Type B pancreatic cell (in vitro differentiated cells): ENCODE measurements at places on chromosomes 11 and 22. TPM values are rescaled to one million over a fixed set of nuclear protein-coding genes. Genes with fewer than 3 reads are reported as not detected.

APOBEC3H gene
- 0.63 and 1.1 TPM in 2 replicates for total RNA-seq

LDHAL6A gene
- not detected in 2 replicates for total RNA-seq

SCUBE2 gene
- total RNA-seq, result 7.9 and 12.7 TPM in 2 replicates

PHLDA2 gene
- 3.7 and 14.2 TPM in 2 replicates for total RNA-seq

ACR gene
- total RNA-seq, result 0.19 and 0.22 TPM in 2 replicates

PKDREJ gene
- total RNA-seq, result 0.05 TPM in 1 of 2 replicates, not detected in the other

UPK2 gene
- total RNA-seq, result 26.8 and 30.1 TPM in 2 replicates

SLC39A13 gene
- total RNA-seq, result 28.7 and 44.8 TPM in 2 replicates

FAM89B gene
- 55.7 and 56.1 TPM in 2 replicates for total RNA-seq

- DNase-seq, result no peak
These were observed 1339.8 kb downstream of the LRRC4C start for GRCh38 chr11:40119661-40120060.

DNA sequence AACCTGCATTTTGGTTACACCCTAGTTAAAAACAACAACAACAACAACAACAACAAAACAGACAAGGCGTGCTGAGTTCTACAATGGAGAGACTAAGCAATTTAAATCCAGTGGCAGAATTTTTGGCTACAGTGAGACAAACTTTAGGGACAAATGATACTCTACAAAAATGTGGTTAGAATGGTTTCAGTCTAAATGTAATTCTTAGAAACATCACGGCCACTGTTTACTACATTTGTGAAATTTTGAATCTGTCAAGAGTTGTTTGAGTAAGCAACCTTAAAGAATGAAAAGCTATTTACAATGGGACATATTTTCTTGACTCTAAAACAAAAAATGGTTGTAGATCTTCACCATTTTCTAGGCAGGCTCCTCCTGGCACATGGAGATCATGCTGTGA, 259.4 kb downstream of the SWAP70 start:
- H3K27me3 ChIP-seq, result no peaks in the 10 kb centered on the region
- H3K36me3 ChIP-seq, result no peaks in the 10 kb centered on the region
- H3K4me3 ChIP-seq, result no peak overlapping the region
- DNase-seq, result no peak
- peaks cover 9% of the 10 kb centered on the region for H3K4me1 ChIP-seq

DNA sequence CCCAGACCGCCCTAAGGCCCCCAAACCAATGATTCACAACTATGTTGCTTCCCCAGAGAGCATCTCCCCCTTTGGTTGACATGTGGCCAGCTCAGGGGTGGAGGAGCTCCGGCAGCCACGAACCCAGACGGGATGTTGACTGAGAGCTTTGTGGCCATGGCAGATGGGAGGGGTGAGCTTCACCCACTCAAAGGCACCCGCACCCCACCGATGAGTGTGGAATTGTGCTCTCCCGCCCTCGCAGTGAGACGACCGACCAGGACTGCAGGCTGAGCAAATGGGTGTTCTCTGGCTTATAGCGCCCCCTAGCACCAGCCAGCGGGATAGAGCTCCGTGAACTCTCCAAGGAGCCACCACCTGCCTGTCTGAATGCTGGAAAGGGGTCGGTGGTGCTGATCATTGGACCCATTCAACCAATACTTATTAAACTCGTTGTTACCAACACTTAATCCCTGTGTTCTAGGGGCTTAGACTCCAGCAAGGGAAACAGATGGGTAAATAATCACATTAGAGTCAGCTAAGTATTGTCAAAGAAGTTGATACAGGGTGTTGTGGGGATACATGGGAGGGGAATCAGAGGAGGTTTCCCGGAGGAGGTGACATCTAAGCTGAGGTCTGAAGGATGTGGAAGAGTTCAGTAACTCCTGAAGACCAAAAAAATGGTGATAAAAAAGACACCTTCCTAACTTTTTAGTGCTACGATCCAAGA, 4.5 kb upstream of the TIMP3 start:
- H3K27me3 ChIP-seq, result peaks cover 7% of the 10 kb centered on the region
- no peak overlapping the region for H3K27ac ChIP-seq
- H3K36me3 ChIP-seq, result peaks cover 3% of the 10 kb centered on the region
- H3K4me3 ChIP-seq, result no peak overlapping the region
- H3K4me1 ChIP-seq, result peaks cover 27% of the 10 kb centered on the region
- no peak for DNase-seq

GRCh38 chr11:16703795-16704194, 34.7 kb upstream of the C11orf58 start:
- no peak overlapping the region for H3K4me3 ChIP-seq
- no peaks in the 10 kb centered on the region for H3K27me3 ChIP-seq
- no peaks in the 10 kb centered on the region for H3K4me1 ChIP-seq

DNA sequence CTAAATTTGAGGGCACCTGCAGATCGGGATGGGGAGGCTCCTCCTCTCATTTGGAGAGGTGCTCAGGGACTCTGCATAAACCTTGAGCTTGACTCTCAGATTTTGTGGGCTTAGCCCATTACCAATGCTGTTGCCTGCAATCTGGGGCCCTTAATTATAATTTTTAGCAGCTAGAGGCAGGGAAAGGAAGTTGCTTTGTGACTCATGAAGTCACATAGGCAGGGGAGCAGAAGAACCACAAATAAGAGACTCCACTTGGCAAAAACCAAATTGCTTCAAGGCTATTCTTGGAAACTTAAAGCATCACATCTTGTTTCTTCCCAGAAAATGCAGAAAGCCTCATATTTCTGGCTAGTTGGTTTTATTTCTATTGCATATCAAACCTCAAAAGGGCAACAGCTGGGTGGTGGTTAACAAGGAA, 46.9 kb downstream of the MICAL2 start:
- H3K4me1 ChIP-seq, result peaks cover 16% of the 10 kb centered on the region
- H3K36me3 ChIP-seq, result no peaks in the 10 kb centered on the region
- no peak overlapping the region for H3K27ac ChIP-seq
- no peak for DNase-seq

- no peaks in the 10 kb centered on the region for H3K27me3 ChIP-seq
- peaks cover 33% of the 10 kb centered on the region for H3K4me1 ChIP-seq
- peak overlapping the region; percentile 92 for H3K27ac ChIP-seq
- no peaks in the 10 kb centered on the region for H3K36me3 ChIP-seq
- DNase-seq, result no peak
- H3K4me3 ChIP-seq, result peak overlapping the region; percentile 44
These were observed 19.1 kb upstream of the XBP1 start for GRCh38 chr22:28819253-28820096.

GRCh38 chr11:4643076-4643475, 706 bp upstream of the OR51E1 start:
- H3K27me3 ChIP-seq, result peaks cover 5% of the 10 kb centered on the region
- H3K27ac ChIP-seq, result no peak overlapping the region
- H3K36me3 ChIP-seq, result no peaks in the 10 kb centered on the region
- peaks cover 2% of the 10 kb centered on the region for H3K4me1 ChIP-seq
- DNase-seq, result no peak

GRCh38 chr11:111688013-111688412, 78.2 kb downstream of the PPP2R1B start:
- H3K4me1 ChIP-seq, result peaks cover 7% of the 10 kb centered on the region
- DNase-seq, result no peak
- H3K4me3 ChIP-seq, result no peak overlapping the region
- no peaks in the 10 kb centered on the region for H3K27me3 ChIP-seq
- H3K36me3 ChIP-seq, result peaks cover 17% of the 10 kb centered on the region

DNA sequence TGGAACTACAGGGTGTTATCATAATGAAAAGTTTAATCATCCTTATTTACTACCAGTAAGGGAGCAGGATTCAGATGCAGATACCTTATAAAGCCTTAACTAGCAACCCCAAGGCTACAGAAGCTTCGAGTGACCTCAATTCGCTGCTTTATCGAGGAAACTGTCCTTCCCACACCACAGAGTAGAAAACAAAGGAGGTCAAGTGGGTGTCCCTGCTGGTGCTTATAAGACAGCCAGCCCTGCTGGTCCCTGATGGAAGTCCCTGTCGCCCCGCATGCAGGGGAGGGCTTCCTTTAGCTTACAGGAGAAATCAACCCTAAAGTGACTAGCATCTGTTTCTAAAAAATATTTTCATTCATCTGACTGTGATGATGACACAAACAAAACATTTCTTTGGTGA, 7.3 kb downstream of the MN1 start:
- H3K27ac ChIP-seq, result peak overlapping the region; percentile 54
- H3K36me3 ChIP-seq, result peaks cover 17% of the 10 kb centered on the region
- H3K27me3 ChIP-seq, result peaks cover 56% of the 10 kb centered on the region
- no peak for DNase-seq
- peaks cover 61% of the 10 kb centered on the region for H3K4me1 ChIP-seq

- H3K4me3 ChIP-seq, result peak overlapping the region; percentile 82
- no peak for DNase-seq
- no peak overlapping the region for H3K27ac ChIP-seq
These were observed 562 bp downstream of the DGAT2 start for GRCh38 chr11:75768909-75769771.

DNA sequence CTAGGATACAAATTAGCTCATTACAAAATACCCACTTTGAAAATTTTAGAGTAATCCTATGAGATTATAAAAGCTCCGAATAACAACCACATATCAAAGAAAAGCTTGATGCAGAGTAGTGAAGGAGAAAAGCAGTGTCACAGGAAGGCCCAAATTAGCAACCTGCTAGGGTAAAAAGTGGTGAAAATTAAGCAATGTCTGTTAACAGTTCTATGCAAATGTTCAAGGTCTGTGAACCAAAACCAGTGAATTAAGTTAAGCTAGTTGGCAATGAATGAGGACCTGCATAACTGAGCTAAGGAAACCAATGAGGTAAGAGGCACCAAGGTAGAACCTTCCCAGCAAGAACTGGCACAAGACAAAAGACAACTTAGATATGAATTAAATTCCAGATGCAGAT, 29.6 kb downstream of the PRDM10 start:
- peaks cover 31% of the 10 kb centered on the region for H3K4me1 ChIP-seq
- H3K27me3 ChIP-seq, result no peaks in the 10 kb centered on the region
- DNase-seq, result no peak
- peak overlapping the region; percentile 32 for H3K27ac ChIP-seq
- H3K36me3 ChIP-seq, result peaks cover 5% of the 10 kb centered on the region
- H3K4me3 ChIP-seq, result no peak overlapping the region

DNA sequence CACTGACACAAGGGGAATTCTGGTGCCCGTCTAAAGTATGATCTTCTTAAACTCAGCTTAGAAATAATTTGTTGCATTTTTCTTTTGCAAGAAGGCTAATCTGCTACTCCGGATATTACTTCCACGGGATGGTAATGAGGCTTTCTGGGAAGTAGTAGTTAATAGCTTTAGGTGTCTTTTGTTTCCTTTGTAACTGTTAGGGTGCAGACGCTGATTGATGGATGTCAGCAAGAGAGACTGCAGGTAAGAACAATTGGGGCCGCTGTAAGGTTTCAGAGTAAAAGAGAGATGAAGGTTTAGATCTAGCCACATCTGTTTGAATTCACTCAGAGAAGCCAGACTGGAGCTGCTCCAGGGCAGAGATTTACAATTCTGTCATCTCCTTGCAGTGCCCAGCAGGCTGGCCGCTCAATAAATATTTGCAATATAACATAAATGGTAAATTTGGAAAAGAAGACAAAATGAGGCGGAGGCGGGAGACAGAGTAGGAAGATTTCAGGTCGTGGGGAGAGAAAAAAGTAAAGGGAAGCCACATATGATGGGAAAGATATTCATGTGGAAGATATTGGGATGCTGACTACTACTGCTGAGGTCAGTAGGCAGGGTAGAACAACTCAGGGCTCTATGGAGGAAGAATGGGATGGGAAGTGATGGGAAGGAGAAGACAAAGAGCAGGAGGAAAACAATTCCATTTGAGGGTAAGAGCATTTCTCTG, 320.5 kb downstream of the AASDHPPT start:
- peaks cover 5% of the 10 kb centered on the region for H3K36me3 ChIP-seq
- H3K27me3 ChIP-seq, result peaks cover 9% of the 10 kb centered on the region
- DNase-seq, result no peak

GRCh38 chr11:15145151-15145550, 30.4 kb downstream of the INSC start:
- H3K4me3 ChIP-seq, result no peak overlapping the region
- no peak for DNase-seq
- no peaks in the 10 kb centered on the region for H3K4me1 ChIP-seq

GRCh38 chr11:1744137-1744886, 6.1 kb downstream of the IFITM10 start:
- no peak overlapping the region for H3K4me3 ChIP-seq
- H3K36me3 ChIP-seq, result no peaks in the 10 kb centered on the region
- peaks cover 27% of the 10 kb centered on the region for H3K27me3 ChIP-seq

- DNase-seq, result no peak
- no peak overlapping the region for H3K27ac ChIP-seq
- H3K36me3 ChIP-seq, result no peaks in the 10 kb centered on the region
- H3K4me1 ChIP-seq, result no peaks in the 10 kb centered on the region
- no peak overlapping the region for H3K4me3 ChIP-seq
These were observed 87.2 kb upstream of the HTATIP2 start for GRCh38 chr11:20275987-20276965.

DNA sequence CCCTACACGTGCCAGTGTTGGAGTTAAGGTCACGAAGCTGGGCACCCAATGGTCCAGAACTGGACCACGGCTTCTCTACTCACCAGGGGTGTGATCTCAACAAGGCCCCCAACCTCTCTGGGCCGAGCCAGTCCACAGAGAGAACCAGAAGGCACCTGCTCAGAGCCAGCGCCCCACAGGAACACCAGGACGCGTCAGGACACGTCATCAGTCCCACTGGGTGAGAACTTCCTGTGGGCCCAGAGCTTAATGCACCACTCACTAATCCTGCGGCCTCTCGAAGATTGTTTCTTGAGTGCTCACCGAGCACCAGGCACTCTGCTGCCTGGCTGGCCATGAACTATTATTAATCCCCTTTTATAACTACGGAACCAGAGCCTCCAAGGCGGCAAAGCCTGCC, 10.1 kb downstream of the PHF21B start:
- DNase-seq, result no peak
- peaks cover 29% of the 10 kb centered on the region for H3K4me1 ChIP-seq
- peaks cover 13% of the 10 kb centered on the region for H3K27me3 ChIP-seq
- no peak overlapping the region for H3K27ac ChIP-seq
- H3K4me3 ChIP-seq, result no peak overlapping the region
- peaks cover 4% of the 10 kb centered on the region for H3K36me3 ChIP-seq

GRCh38 chr11:120906766-120907165, 117.1 kb upstream of the TBCEL start:
- H3K4me1 ChIP-seq, result peaks cover 25% of the 10 kb centered on the region
- H3K4me3 ChIP-seq, result no peak overlapping the region
- no peaks in the 10 kb centered on the region for H3K36me3 ChIP-seq
- H3K27me3 ChIP-seq, result peaks cover 4% of the 10 kb centered on the region
- DNase-seq, result no peak

DNA sequence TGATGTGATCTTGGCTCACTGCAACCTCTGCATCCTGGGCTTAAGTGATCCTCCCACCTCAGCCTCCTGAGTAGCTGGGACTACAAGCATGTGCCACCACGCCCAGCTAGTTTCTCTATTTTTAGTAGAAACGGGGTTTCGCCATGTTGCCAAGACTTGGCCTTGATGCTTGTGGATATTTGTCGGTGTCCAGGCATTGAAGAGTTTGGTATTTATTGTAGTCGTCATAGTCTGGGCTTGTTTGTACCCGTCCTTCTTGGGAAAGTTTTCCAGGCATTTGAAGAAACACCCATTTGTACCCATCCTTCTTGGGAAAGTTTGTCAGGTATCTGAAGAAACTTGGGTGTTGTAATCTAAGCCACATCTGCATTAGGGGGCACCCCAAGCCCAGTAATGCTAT, 28.7 kb downstream of the FCHSD2 start:
- H3K4me3 ChIP-seq, result no peak overlapping the region
- H3K36me3 ChIP-seq, result peaks cover 31% of the 10 kb centered on the region
- H3K27ac ChIP-seq, result no peak overlapping the region

GRCh38 chr11:129317571-129317970, 58.1 kb upstream of the BARX2 start:
- peaks cover 52% of the 10 kb centered on the region for H3K4me1 ChIP-seq
- no peaks in the 10 kb centered on the region for H3K36me3 ChIP-seq
- H3K27ac ChIP-seq, result peak overlapping the region; percentile 70
- DNase-seq, result no peak
